ENCODE measurements at places on chromosomes 2 and 18. TPM values are rescaled to one million over a fixed set of nuclear protein-coding genes. Genes with fewer than 3 reads are reported as not detected.

The CPLX4 gene
- not detected for total RNA-seq

The LOXHD1 gene
- total RNA-seq: not detected

The EHBP1 gene
- total RNA-seq: 18.1 TPM

The ATP8B1 gene
- total RNA-seq: 14.4 TPM

The SPP2 gene
- total RNA-seq: not detected

The HMSD gene
- 0.29 TPM for total RNA-seq

The LYG2 gene
- total RNA-seq: not detected

The GKN1 gene
- not detected for total RNA-seq

The C2orf78 gene
- not detected for total RNA-seq

The COLEC12 gene
- 3.3 TPM for total RNA-seq

The NT5C1B gene
- total RNA-seq: not detected

The SNORC gene
- 1.2 TPM for total RNA-seq

The HDHD2 gene
- total RNA-seq: 18.2 TPM

The ATP6V1B1 gene
- 0.81 TPM for total RNA-seq

The ASIC4 gene
- not detected for total RNA-seq

Measured in epithelial cell of proximal tubule (primary cell).